ENCODE measurements at places on chromosomes 13 and 19.

DNA sequence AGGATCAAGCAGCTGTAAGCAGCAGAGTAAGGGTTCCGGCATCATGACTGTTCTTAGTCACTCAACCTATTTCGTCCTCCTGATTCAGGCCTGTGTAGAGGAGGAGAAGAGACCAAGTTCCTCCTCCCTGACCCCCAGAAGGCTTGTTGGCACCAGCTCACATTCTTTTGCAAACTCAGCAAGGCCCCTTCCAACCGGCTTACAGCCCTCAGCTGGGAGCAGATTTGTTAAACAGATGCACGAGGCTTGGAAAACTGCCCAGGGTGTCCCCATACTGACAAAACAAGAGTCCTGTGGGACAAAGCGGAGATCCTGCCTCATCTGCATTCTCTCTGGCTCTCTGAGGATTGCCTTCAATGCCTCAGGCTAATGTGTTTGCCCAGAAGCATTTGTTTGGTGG, 113.2 kb upstream of the SOX21 start:
- peak; percentile 74 for DNase-seq

DNA sequence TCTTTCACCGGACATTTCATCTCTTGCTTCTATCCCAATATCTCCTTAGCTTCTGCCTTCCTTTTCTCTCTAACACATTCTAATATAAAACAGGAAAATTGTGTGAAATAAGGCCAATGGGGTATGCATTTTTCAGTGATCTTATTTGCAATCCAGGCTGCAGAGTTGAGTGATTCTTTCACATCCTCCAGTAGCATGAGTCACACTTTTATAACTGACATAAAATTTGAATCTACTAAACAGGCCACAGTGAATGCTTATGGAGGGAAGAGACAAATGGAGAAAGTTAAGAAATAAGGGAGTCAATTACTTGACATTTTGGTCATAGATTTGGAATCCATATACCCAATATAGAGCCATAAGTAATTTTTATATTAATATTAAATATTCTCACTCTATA, 1037.0 kb upstream of the SPRY2 start:
- DNase-seq, result no peak

- no peak for DNase-seq
Observed at GRCh38 chr13:42973581-42973980, 18.5 kb downstream of the EPSTI1 start.

DNA sequence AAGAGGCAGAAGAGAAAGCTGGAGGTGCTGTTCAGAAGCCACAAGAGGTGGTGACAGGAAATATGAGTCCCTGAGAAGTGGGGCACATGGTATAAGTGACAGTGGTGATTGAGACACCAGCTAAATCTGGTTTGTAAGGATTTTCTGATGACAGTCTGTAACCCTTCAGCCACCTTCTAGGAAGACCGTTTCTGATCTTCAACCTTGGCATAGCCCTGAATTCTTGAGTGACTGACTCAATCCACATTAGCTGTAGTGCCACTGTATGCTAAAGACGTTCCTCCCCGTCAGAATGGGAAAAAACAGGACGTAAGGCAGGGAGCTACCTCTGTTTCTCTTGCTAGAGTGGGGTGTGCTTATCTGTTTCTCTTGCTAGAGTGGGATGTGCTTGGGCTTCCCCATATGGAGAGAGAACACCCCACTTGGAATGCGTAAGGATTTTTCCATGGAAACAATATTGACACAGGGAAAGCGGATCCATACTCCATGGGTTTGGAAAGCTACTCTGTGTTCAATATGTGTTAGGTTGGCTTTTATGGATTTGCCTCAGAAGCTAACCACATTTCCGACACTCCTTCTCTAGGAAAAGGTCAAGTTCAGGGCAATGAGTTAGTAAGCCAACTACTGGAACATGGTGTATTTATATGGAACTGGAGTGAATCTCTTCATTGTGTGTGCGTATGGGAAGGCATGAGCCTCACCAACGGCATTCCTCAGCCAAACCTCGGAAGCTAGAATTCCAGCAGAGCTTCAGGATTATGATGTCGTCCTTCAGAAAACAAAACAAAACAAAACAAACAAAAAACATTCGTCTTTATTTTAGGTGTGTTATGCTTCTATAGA, 948.8 kb upstream of the SLC10A2 start:
- DNase-seq, result no peak

- DNase-seq, result no peak
Observed at GRCh38 chr13:28624707-28625432, 34.1 kb upstream of the POMP start.

DNA sequence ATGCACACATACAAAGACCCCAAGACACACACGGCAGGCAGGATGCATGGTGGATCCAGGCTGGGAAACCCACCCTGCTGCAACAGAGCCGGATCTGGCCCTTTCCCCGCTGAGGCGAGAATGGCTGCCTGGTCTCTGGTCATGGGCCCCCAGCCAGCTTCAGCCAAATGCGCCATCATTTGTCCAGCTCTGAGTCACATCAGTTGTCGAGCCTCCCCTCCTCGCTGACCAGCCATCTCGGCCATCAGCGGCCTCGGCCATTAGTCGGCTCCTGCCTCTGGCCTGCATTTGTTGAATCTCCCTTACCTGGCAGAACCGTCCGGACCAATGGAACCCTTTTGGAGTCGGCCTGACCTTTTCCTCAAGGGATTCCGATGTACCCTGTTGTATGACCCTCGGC, 38.5 kb upstream of the POU2F2 start:
- no peak for DNase-seq

Measured in ovary (tissue), 10 donors.